A375 (cell line): ENCODE measurements at places on chromosomes 12 and 14. TPM values are rescaled to one million over a fixed set of nuclear protein-coding genes. Genes with fewer than 3 reads are reported as not detected.

The RAPGEF3 gene
- 3.5 and 5.5 TPM in 2 replicates for total RNA-seq

The MYH7 gene
- not detected in 2 replicates for total RNA-seq

The ACSM4 gene
- not detected in 2 replicates for total RNA-seq

The CATSPERB gene
- not detected in 2 replicates for total RNA-seq

The GNB3 gene
- total RNA-seq, result 0.60 and 1.5 TPM in 2 replicates

The SLC22A17 gene
- total RNA-seq, result 0.64 and 2.1 TPM in 2 replicates

The SIX1 gene
- total RNA-seq, result 7.7 and 11.8 TPM in 2 replicates

The BTBD6 gene
- total RNA-seq, result 32.7 and 32.9 TPM in 2 replicates

The TBX5 gene
- total RNA-seq, result not detected in 2 replicates

The CACNB3 gene
- total RNA-seq, result 15.7 and 22.7 TPM in 2 replicates

The INSM2 gene
- total RNA-seq, result not detected in 2 replicates

The OTUB2 gene
- total RNA-seq, result 1.3 and 1.4 TPM in 2 replicates

The KRT72 gene
- not detected in 2 replicates for total RNA-seq

The EGLN3 gene
- 0.11 and 0.45 TPM in 2 replicates for total RNA-seq

The KITLG gene
- 0.66 and 1.6 TPM in 2 replicates for total RNA-seq

The RTL1 gene
- total RNA-seq, result 0.04 and 0.05 TPM in 2 replicates

The IQSEC3 gene
- under 0.01 and 0.04 TPM in 2 replicates for total RNA-seq

The RHEBL1 gene
- 4.0 and 9.5 TPM in 2 replicates for total RNA-seq

The SIRT4 gene
- 0.80 and 1.3 TPM in 2 replicates for total RNA-seq

The HVCN1 gene
- total RNA-seq, result 0.11 and 0.30 TPM in 2 replicates

The ZDHHC22 gene
- not detected in 2 replicates for total RNA-seq

The NOXRED1 gene
- total RNA-seq, result not detected in 2 replicates

The NCKAP5L gene
- total RNA-seq, result 26.8 and 29.4 TPM in 2 replicates

The SMARCD1 gene
- 154 and 178 TPM in 2 replicates for total RNA-seq

The CYP27B1 gene
- total RNA-seq, result 16.1 and 17.0 TPM in 2 replicates

The RNF212B gene
- total RNA-seq, result not detected in 2 replicates

The CCDC38 gene
- total RNA-seq, result not detected in 2 replicates

The FRMD6 gene
- total RNA-seq, result 61.6 and 67.1 TPM in 2 replicates

The ATN1 gene
- total RNA-seq, result 29.4 and 29.8 TPM in 2 replicates

The ZBTB25 gene
- total RNA-seq, result 2.2 and 2.7 TPM in 2 replicates

The TEX22 gene
- total RNA-seq, result 0.08 and 0.27 TPM in 2 replicates

The TUNAR gene
- total RNA-seq, result not detected in 2 replicates

The TAS2R14 gene
- total RNA-seq, result 1.5 and 2.2 TPM in 2 replicates

The PPP1R1A gene
- total RNA-seq, result not detected in 2 replicates

The ANO4 gene
- 0.30 and 2.0 TPM in 2 replicates for total RNA-seq

The SLC6A15 gene
- 35.9 and 38.2 TPM in 2 replicates for total RNA-seq

The OTOGL gene
- 0.08 TPM in 1 of 2 replicates, not detected in the other for total RNA-seq

The ZNF385A gene
- 7.3 and 8.1 TPM in 2 replicates for total RNA-seq

The PTPRR gene
- 3.0 and 4.1 TPM in 2 replicates for total RNA-seq

The MSI1 gene
- 0.19 TPM in 2 replicates for total RNA-seq

The CACNA2D4 gene
- 0.19 and 0.29 TPM in 2 replicates for total RNA-seq

The GLIPR1L1 gene
- total RNA-seq, result not detected in 2 replicates

The SOCS2 gene
- 19.3 and 30.7 TPM in 2 replicates for total RNA-seq

The SERPINA1 gene
- 3.0 and 4.0 TPM in 2 replicates for total RNA-seq

The AJUBA gene
- total RNA-seq, result 63.6 and 64.3 TPM in 2 replicates

The KCNK13 gene
- total RNA-seq, result 0.30 TPM in 1 of 2 replicates, not detected in the other

The IL23A gene
- 0.21 and 0.23 TPM in 2 replicates for total RNA-seq
